ENCODE measurements at places on chromosomes 13 and 19.

DNA sequence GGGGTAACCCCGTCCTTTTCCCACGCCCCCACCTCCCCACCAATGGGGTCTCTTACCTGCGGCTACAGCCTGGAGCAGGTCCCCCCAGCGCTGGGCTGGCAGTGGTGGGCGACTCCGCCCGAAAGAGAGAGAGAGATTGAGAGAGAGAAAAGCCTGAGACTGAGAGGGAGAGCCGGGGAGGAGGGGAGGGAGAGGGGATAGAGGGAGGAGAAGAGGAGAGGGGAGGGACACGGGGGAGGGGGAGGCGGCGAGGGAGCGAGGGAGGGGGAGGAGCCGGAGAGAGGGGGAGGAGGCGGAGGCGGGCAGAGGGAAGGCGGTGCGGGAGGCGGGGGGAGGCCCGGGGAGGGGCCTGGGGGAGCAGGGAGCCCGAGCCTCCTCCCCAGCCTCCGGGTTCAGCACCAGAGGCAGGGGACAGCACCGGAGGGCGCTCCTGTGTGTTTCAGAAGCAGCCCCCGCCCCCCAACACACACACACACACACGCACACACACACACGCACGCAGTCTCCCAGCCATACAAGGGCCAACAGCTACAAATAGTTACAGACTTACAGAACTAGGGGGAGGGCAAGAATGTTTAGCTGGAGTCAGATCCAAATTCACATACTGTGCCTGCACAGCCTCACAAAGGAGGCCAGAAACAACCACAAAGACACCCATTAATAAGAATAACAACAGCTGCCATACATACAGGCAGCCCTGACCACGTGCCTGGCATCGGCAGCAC is at the start of gene SLC8A2:
Gene SLC8A2 (minus strand): TSS at position 161 of the 725 bp plus-strand sequence. CDS start 5,490 bp downstream, outside the sequence.
- no peak for DNase-seq

DNA sequence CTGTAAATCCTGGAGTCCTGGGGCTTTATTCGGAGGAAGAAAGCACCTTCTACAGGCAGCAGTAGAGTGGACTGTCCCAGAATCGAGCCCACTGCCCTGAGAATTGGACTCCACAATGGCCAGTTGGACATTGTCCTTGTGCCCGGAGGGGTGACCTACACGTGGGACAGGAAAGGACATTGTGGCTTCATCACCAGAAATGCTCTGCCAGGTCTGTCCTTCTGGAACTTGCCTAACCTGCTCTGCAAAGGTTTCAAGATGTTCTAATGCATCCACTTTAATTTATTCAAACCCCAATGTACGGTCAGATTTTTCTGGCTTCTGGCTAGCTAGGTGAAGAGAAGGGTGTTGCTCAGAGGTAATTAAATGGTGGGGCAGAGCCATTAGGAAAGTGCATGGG is 32.4 kb upstream of the SPATA13 start:
- DNase-seq = no peak

DNA sequence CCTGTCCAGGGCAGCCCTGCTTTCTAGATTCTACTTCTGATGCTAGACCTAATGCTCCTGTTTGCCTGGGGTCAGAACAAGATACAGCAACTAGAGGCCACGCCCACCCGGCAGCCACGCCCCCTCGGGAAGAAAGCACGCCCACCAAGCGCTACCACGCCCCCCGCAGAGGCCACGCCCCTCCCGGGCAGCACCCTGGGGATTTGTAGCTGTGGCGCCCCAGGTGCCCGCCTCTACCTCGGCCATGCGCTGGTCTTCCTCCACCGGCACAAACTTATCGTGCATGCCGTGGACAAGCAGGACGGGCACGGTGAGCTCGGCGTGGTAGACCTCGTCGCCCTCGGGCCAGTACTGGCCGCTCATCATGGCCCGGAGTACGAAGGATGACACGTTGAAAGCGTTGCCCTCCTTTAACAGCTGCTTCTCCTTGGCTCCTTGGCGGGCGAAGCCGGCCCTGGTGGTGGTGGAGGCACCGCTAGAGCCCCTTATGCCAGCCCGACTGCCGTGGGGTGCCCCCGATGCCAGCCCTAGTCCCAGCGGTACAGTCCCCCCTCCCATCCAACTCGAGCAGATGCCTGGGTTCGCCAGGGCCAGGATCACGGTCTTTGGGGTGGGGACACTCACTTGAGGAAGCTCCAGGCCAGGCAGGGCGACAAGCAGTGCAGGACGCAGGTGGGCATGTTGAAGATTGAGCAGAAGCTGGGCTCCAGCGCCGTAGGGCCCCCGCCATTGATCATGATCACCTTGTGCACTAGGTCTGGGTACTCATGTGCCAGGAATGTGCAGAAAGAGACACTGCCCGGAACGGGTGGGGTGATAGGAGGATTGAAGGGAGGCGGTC is 9.0 kb downstream of the ABHD8 start:
- no peak for DNase-seq

DNA sequence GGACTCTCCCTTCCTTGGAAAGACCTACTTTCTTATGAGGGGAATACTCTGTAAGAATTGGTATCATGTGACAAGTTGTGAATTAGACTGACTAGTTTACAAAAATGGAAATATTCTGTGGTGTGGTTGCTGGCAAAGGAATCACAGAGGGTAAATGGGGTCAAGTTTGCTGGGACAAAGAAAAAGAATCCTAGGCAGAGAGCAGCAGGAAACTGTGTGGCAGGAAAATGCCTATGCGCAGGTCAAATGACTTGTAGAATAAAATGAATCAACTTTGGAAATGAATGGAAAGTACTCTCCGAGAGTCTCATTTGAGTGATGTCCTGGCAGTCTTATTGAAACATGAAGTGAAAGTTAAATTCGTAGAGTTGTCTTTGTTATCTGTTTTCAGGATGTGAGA is 1250.7 kb downstream of the UQCRFS1 start:
- DNase-seq = no peak

- DNase-seq = no peak
Observed at GRCh38 chr19:3121821-3122511, 13.9 kb upstream of the GNA15 start.

DNA sequence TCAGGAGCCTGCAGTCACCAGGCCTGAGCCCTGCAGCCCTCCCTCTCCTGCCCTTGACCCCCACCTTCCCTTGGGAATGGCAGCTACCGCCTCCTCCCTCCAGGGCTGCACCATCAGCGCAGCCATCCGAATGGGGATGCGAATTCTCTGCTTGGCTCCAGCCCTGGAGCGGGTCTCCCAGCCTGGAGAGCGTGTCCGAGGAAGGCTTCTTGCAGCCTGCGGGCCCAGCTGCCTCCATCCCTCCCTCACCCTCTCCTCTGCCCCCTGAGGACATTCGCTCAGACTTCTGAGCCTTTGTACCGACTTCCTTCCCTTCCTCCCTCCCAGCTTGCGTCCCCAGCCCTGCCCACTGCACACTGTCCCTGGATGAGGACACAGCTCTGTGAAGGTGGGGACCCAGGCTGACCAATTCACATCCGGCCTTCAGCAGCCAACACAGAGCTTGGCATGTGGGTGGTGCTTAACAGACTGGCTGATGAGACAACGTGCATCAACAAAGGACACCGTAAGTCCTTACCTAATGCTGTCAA is 6.0 kb upstream of the NKPD1 start:
- DNase-seq = no peak
